ENCODE measurements at places on chromosomes 3 and 15.

- no peak for DNase-seq
Measured at GRCh38 chr15:80153900-80154299, 1.1 kb downstream of the FAH start.

GRCh38 chr3:23928524-23928923, 11.6 kb downstream of the RPL15 start:
- DNase-seq: no peak

- no peak for DNase-seq
Measured at GRCh38 chr3:143331350-143331749, 211.8 kb downstream of the CHST2 start.

GRCh38 chr3:25385807-25386460, 42.1 kb upstream of the RARB start:
- DNase-seq: no peak

DNA sequence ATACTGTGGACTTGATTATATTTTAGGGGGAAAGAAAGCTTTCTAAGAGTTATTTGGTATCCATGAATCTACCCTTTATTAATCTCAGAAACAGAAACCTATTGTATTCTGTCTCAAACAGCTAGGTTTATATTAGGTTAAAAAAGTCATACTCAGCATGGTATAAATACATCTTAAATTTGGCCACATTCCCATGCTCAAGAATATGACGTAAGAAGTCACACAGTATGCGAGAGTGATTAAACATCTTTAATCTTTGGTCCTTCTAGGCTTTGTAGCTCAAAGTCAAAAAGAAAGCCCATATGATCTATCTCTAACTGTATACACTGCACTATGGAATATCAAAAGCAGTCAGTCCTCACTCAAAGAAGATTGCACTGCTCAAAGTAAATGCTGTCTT, 131.4 kb downstream of the EPHA3 start:
- no peak for DNase-seq

- DNase-seq: no peak
Measured at GRCh38 chr3:149340310-149340933, 7.0 kb upstream of the TM4SF18 start.

DNA sequence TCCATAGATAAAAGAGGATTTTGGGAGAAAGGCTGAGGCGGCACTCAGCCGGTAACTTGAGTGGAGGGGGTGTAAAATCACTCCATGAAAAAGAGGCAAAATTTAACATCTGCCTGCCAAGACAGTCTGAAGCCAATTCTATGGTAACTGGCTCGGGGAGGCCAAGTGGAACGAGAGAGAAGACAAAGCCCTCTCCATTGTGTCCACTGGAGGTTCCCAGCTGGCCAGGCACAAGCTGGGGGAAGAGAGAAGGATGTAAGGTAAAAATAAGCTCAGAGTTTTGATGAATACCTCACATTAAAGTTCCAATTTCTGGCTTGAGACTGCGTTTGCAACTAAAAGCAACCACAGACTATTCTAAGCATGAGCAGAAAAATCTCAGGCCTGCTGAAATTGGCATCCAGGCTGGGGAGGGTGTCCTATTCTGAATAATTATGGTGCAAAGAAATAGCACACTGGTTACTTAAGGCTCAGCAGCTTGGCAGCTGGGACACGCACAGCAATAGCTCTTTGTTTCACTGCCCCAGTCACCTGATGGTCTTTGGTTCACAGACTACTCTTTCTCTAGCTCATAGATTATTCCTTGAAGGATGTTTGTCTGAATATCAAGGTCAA, 48.8 kb downstream of the CHRD start:
- DNase-seq: no peak

DNA sequence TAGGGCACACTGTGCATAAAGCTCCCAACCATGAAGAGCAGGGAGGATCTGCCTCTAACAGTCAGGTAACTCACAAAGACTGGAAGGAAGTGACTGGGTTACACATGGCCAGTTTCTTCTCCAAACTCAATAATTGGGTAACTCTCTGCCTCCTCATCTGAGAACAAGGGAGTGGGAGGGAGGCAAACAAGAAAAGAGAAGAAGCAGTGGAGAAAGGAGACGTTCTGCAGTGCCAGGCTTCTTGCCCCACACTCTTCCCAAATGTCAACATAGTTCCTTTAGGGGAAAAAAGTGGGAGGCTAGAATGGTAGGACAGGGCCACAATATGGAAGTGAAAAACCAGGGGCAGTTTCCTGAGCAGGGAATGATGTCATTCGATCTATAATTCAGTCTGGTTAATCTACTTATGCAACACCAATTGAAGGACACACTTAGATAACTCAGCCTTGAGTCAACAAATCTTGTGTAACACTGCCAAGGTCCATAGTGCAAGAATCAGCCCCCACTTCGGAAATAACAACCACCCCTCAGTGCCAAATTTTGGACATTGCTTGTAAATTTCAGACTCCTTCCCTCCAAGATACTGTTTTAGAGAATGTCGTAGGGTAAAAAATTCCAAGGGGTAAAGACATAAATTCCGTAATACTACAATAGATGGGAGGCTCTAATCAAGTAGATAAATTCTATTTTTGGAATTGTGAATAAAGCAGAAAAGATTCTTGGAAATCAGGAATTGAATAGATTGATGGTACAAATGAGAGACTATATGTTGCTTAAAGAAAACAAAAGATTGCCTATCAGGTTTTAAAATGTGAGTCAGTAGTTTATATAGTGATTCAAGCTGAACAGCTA, 143.0 kb downstream of the LPP start:
- no peak for DNase-seq

- DNase-seq: no peak
Measured at GRCh38 chr3:127739347-127740135, 66.8 kb downstream of the ABTB1 start.

DNA sequence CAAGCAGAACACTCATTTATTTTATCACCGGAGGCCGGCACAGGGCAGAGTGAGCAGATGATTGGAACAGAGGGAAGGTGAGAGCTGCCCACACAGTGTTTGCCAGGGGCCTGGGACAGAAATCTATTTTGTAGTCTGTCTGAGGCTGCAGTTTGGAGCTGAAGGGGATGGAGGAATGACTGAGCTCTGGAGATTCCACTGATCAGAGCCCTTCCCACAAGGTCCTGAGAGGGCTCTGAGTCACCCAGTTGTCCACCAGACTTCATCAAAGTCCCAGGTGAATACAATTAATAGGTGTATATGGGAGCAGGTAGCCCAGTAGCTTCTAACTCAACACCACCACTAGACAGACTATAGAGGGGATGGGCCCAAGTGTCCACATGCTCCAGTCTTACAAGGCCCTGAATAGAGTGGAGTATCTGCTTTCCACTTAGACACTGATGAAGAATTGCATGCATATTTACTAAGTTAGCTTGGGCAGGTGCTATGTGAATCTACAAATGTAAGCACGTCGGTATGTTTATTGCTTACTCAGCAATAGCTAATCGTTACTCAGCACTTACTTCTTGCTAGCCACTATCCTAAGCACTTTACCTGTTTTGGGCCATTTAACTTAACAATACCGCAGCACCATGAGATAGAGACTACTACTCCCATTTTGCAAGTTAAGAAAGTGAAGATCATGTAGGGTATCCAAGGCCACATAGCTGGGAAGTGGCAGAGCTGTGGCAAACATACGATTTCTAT, 2.7 kb upstream of the STARD5 start:
- no peak for DNase-seq

- DNase-seq: no peak
Measured at GRCh38 chr3:127065561-127066290, 82.8 kb downstream of the PLXNA1 start.

DNA sequence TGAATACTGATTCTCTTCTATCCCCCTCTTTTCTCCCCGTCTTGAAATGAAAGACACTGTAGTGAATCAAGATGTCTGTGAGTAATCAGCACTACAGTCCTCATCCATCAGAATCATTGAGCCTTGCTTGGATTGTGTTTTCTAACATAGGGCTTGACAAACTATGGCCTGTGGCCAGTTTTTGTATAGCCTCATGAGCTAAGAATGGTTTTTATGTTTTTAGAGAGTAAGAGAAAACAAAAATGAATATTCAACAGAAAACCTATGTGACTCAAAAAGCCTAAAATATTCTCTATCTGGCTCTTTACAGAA, 55.2 kb downstream of the PPM1L start:
- no peak for DNase-seq

DNA sequence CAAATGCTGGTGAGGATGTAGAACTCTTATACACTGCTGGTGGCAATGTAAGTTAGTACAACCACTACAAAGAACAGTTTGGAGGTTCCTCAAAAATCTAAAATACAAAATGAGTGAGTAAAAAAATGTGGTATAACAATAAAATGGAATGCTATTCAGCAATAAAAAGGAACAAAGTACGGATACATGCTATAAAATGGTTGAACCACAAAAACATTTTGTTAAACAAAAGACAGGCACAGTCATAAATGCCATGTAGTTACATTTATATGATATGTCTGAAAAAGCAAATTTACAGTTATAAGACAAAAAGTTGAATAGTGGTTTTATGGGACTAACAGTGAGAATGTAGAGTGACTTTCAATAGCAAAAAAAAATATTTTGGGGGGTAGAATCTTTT, 285.8 kb downstream of the TBC1D5 start:
- DNase-seq: no peak

- DNase-seq: no peak
Measured at GRCh38 chr3:154887869-154888268, 192.2 kb upstream of the MME start.

DNA sequence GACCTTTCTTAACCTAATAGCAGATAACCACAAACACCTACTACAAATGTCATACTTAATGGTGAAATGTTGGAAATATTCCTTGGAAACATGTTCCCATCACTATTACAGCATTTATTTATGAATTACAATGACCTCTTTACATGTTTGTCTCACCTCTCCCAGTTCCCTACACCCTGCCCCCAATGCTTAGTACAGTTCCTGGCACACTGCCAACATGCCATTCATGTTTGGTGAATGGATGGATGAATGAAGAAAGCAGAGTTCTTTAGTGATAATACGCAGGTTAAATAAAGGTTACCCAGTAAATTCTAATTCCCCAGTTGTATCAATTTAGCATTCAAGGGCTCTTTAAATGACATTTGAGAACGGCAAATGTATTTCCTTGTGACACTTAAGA, 259.9 kb upstream of the ATP11B start:
- DNase-seq: no peak

GRCh38 chr3:99562990-99563607, 75.3 kb upstream of the COL8A1 start:
- no peak for DNase-seq

- no peak for DNase-seq
Measured at GRCh38 chr15:56207711-56208110, 36.0 kb downstream of the RFX7 start.

DNA sequence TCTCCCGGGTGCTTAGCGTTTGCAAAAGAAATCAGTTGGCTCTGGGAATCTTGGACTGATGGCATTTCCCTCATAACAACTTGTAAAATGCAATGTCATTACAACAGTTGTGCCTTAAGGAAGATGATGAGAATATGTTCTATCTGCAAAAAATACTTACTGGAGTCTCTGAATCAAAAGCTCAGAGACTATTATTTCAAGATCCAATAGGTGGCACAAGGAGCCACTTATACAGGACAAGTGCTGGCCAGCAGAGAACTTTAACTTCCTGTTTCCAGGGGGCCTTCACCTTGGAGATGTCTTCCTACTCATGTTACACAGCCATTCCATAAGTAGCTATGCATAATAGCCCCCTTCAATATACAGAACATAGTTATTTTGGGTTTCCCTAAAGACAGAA, 8.9 kb upstream of the RPS27L start:
- no peak for DNase-seq

DNA sequence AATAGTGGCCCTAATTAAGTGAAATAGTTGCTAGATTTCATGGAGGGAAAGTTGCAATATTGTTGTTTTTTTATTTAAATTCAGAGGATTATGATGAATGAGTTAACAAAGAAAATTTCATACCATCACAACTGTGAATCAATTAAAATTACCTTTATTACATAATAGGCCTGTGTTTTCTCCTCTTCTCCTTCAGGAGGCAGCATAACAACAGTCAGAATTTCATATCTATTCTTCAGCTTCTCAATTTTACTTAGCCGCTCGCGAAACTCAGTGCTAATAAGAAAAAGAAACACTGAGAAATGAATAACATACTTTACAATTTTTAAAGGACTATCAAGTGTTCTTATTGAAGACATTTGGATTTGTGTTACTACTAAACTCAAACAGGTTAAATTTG, 29.4 kb downstream of the TTC14 start:
- DNase-seq: no peak

- DNase-seq: no peak
Measured at GRCh38 chr15:99141943-99142342, 37.1 kb downstream of the SYNM start.

GRCh38 chr3:146037697-146038096, 123.3 kb downstream of the PLOD2 start:
- no peak for DNase-seq

DNA sequence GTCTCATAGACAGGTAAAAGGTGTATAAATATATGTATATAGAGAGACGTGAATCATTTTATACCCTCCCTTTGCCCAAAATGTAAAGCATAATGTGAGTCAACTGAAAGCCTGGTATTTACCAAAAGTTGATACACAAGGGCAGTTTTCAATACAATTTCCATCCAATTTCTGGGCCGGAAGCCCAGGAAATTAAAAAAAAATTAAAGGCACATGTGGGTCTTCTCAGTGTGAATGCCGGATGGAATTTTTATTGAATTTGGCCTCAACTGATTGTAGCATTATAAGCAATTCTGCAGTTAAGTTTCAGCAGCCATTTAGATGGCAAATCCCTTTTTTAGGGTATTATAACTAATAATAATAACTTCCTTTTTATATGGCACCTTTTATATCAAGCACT, 3.3 kb upstream of the CNTN3 start:
- DNase-seq: no peak

- DNase-seq: no peak
Measured at GRCh38 chr15:87826119-87826747, 430.3 kb downstream of the NTRK3 start.

DNA sequence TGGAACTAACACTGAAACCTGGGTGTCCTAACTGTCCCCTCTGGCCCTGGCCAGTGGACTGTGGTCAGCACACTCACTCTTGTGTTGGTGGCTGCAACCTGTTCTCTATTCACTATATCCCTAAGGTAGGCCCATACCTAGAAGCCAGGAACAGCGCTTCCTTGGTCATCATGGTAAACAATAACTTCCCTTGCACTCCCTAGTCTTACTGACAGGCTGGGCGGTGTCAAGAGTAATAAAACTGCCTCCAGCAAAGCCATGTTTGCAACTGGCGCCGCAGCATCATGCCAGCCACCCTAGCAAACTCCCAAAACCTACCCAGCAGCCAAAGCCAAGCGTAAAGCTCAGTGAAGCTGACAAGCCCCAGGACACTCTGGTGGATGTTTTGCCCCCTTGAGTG, 63.1 kb upstream of the TSEN2 start:
- no peak for DNase-seq

GRCh38 chr3:33171580-33171979, 47.0 kb downstream of the SUSD5 start:
- DNase-seq: no peak
